ENCODE measurements at places on chromosomes 4 and X.

GRCh38 chr4:6475492-6476020 lies 3.1 kb upstream of the PPP2R2C start:
- no peak for DNase-seq

DNA sequence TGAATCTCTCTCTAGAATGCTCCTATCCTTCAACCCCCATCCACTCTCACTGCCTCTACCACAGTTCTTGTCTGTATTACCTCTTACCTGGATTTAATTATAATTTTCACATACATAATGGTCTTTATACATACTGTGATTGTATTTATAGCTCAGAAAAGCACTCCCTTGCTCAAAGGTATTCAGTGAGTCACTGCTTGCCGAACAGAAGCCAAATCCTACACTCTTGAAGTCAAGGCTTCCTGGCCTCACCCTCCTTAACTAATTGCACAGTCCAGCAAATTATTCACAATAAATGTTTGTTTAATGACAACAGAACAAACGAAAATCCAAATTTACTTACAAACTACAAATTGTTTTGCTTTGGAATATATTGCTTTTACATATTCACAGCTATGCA lies 159.5 kb downstream of the KLHL13 start:
- no peak for DNase-seq

- DNase-seq, result no peak
These were observed 17.4 kb downstream of the ADGRG4 start for GRCh38 chrX:136318156-136318555.

DNA sequence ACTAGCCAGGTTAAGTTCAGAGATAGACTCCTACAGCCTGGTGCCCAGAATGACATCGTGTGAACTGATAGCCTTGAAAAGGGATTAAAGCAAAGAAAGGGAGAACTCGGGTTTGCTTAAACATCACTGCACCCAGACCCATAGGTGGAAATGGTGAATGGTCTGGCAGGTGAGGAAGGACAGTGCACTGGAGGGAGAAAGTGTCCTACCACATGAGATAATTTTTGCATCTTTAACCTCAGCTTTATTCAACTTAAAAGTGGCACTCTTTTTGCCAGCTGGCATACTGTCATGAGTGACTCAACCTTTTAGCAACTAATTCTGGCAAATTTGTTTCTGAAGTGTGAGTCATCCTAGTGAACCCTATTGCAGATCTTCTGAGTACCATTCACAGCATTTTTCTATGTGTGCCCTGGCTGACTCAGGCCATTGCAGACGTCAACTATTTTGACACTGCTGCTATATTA lies 53.0 kb upstream of the DAPP1 start:
- peak; percentile 71 for DNase-seq

DNA sequence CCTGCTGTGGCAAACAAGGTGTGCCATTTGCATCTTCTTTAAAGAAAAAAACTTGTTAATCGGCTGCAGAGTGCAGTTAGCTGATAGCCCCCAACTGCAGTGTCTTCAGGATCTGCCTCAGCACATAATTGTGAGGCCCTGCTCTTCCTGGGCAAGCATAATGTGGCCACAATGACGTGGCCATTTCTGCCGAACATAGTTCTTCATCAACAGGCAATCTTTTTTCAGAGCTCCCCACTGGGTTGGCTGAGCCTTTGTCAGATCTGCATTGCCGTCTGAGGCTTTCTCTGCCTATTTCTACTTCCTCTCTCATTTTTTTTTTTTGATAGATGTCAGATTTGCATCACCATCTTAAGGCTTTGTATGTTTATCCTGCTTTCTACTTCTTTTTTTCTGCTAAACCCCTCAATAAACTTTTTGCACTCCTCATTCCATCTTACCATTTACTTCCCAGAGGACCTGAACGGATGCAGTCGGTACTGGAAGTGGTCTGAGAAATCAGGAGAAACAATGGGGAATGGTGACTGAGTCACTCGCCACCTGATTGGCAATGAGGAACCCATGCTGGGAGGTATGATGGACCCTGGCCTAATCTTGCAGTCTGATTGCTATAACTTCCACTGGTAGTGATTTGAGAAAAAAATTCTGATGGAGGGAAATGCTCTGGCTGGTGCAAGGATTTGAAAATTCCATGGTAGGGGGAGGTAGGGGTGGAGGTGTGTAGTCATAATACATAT lies 21.2 kb upstream of the TAB3 start:
- no peak for DNase-seq

- DNase-seq, result peak; percentile 59
These were observed at the start of gene FAM120C for GRCh38 chrX:54182864-54183613. Gene FAM120C (minus strand): TSS chrX:54183254. CDS start chrX:54183198, 56 bp downstream.

GRCh38 chr4:151314010-151314355 lies 11.4 kb downstream of the SH3D19 start:
- DNase-seq, result no peak

DNA sequence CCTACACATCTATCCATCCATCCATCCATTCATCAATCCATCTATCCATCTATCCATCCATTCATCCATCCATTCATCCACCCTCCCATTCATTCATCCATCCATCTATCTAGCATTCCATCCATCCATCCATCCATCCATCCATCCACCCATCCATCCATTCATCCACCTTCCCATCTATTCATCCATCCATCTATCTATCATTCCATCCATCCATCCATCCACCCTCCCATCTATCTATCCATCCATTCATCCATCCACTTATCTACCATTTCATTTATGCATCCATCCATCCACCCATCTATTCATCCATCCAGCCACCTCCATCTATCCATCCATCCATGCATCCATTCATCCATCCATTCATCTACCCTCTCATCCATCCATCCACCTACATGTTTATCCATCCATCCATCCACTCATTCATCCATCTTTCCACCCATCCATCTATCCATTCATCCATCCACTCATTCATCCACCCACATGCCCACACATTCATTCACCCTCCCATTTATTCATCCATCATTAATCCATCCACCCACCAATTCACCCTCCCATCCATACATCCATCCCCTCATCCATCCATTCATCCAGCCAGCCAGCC lies 258.5 kb downstream of the CRLF2 start:
- DNase-seq, result no peak

GRCh38 chr4:141643557-141643956 lies 7.2 kb downstream of the IL15 start:
- DNase-seq, result peak; percentile 96

GRCh38 chrX:39814391-39814790 lies 283.4 kb downstream of the BCOR start:
- DNase-seq, result peak; percentile 4

- DNase-seq, result peak; percentile 49
These were observed 382.7 kb downstream of the UNC5C start for GRCh38 chr4:95165926-95166524.

DNA sequence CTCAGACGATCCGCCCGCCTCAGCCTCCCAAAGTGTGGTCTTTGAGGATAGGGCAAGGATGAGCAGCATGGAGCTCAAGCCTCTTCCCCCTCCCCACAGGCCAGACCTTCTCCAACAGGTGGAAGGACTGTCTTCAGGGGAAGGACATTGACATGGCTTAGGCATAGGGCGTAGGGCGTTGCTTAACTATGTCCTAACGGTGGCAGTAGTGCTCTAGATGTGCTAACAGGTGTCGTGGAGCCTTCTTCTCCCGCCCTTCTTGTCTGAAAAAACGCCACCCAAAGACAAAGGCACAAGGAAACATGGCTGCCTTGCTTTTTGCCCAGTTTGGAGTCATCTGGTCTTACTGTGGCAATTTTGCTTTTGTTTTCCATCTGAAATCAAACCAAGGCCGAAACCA lies 219.8 kb downstream of the OR13H1 start:
- no peak for DNase-seq

- peak; percentile 29 for DNase-seq
These were observed 8.7 kb downstream of the SMIM10 start for GRCh38 chrX:134999469-134999868.

GRCh38 chrX:11380187-11380844 lies 87.1 kb downstream of the AMELX start:
- no peak for DNase-seq

Measured in RCC 7860 (cell line).